ENCODE measurements at places on chromosomes 3 and 15.

GRCh38 chr3:47096959-47097358 is 67.0 kb downstream of the SETD2 start:
- DNase-seq, result no peak

DNA sequence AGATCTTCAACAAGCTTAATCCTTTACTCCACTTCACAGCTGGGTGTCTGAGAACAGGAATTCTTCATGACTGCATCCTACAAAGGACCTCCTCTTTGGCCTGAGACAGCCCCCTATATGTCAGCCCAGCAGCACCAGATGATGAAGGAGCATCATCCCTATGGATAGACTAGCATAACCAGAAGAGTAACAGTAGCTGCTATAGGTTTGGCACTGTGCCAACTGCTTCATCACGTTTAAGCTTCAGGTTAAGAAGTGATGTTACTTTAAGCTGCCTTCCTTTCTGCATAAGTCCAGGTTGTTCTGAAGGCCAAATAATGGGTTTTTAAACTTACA is 50.6 kb downstream of the CMSS1 start:
- DNase-seq, result no peak

DNA sequence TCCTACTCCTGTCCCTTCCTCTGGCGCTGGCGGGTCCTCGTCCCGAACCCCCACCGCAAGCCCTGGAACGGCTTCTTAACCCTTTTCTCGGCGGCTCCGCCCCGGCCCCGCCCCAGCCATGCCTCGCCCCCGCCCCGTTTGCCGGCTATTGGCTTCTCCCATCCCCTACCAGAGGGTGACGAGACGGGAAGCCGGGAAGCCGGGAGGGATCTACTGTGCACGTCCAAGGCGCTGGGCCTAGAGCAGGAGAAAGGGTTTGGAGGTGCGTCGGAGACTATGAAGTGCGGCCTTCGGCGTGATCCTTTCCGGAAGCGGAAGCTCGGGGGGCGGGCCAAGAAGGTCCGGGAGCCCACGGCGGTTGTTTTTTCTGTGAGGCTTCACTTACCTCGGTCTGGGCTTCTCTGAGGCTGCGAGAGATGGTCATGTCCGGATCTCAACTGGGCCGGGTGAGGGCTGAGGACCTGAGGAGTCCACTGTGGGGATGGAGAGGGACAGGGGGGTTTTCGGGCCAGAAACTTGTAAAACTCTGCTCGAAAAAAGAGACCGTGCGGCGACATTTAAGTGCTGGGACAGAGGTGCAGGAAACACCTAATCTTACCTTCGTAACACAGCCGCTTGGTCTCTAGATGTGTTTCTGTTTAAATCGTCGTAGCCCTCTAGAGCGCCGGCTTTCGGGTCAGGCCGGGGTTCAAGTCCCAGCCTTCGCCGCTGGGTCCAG is 21.4 kb downstream of the ROPN1B start:
- DNase-seq, result peak; percentile 53

DNA sequence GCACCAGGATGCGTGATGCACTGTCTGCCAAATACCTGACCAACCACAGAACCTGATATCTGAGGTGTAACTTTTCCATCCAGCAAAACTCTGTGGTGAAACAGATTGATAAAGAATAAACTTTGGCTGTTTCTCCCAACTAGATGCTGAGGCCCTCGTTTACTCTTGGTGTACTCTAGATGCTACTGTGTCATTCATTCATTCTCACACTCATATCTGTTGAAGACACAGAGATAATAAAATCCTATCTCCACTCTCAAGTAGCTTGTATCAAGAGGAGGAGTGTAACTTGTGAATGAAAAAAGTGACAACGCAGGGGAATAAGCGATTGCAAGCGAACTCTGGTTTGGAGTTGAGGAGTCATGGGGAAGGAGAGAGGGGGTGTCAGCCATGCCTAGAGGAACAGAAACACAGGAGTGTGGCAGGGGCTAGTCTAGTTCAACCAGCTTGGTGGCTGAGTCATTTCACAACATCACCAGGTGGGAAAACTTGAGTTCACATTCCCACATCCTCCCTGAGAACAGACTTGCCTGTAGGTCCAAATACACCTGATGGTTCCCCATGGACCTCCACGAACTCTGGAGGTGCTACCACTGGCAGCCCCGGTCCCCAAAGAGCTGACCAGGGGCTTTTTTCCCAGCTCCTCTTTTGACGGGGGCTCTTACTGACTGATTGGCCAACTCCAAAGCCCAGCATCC is 73.3 kb upstream of the SNRK start:
- no peak for DNase-seq

- DNase-seq, result no peak
Measured at GRCh38 chr15:82950746-82951370, 1.7 kb downstream of the HOMER2 start.

DNA sequence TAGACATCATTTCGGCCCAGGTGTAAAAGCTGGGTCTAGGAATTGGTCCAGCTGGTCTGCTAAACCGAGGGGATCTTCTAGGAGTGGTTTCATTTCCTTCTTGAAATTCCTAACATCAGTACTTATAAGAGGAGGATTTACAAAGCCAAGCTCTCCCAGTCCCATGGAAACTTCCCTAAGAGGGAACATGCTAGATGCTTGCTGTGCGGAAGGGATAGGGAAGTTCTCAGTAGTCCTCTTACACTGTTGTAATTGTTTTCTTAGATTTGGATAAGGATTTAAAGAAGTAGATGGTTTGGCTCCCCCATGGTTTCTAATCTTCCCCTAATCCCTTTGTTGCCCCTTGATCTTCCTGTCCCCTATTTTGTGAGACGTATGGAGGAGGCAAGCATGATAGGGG is 89.7 kb upstream of the XCR1 start:
- no peak for DNase-seq

GRCh38 chr3:112643621-112644240 is 2.8 kb upstream of the CCDC80 start:
- DNase-seq, result no peak

DNA sequence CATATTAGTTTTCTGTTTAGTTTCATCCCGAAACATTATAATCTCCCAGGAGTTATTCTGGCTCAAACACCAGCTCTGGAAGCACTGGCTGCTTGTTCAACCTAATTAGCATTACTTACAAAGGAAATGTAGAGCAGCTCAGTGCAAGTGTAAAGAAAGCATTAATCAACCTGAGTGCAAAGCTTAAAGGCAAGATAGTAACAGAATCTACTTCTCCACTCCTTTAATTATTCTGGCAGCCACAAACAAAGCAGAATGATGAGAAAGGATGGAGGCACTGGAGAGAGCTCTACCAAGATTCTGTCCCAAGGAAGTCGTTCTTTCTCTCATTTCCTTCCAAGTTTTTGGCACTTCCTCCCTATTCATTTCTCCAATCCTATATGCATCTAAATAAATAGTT is 1384.0 kb downstream of the ZPLD1 start:
- DNase-seq, result no peak

DNA sequence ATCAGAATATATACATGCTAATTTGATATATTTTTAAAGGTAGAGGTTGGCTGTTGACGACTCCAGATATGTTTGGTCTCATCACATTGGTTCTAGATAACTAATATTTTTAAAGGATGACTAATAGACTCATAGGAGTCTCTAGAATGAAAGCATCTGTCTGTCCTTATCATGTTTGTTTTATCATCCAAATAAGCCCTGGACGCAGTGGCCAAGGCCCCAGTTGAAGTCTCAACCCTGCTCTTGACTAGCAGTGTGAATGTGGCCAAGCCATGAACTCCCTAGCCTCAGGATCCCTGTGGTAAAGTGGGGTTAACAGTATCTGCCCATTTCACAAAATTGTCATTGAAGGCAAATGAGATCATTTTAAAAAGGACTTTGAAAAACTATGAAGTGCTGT is 53.6 kb downstream of the ABHD2 start:
- no peak for DNase-seq

DNA sequence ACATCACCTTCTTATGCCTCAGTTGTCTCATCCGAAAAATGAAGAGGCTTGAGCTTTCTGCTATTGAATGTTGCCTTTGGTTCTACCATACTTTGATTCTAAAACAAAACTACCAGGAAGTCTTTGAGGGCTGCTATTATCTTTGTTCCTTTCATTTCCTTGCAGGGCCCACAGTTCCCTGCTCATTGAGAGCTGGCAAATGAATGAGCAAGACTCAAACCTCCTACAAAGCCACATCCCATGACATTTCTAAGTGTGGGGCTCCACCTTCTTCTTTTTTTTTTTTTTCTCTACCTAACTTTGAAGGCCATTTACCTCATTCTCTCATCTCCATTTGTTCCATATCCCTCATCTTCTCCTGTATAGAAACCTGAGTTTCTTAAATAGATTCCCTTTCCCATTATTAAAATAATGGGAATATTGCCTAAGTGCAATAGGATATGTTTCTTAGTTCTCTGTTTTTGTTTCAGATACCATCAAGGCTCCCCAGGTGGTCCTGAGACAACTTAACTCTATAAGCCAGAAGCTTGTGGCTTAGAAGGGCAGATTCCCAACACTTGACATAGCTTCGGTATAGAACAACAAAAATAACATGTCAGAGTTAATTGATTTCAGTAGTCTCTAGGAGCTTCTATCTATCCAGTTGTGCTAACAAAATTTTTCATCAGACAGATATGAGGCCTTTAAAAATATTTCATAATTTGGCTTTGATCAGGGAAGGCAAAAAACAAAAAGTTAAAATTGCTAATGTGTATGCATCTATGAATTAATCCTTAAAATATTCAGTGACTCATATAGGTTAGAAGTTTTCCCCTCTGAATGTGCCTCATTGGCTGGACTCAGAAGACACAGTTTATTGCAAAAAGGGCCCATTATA is 951.6 kb downstream of the TUSC7 start:
- DNase-seq, result no peak

GRCh38 chr3:151410891-151411559 is 26.5 kb upstream of the P2RY12 start:
- no peak for DNase-seq

GRCh38 chr3:179321668-179322285 is 1.1 kb upstream of the ZNF639 start:
- no peak for DNase-seq

- no peak for DNase-seq
Measured at GRCh38 chr3:197730200-197730599, 6.5 kb downstream of the RUBCN start.

DNA sequence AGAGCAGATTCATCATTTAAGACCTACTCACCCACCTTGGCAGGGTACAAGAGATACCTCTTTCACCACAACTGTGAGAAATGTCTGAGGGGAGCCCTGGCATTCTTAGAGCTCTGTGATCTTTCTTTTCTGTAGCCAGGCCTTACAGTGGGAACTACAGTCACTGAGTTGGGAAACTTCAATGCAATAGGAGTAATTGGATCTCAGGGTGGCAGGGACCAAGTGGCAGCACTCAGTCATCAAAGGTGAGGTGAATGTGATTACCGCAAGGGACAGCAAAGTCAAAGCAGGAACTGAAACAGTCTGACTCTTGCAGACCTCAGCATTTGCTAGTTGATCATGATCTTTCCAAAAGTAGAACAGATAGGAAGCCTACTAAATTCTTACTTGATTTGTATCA is 7.2 kb upstream of the MCF2L2 start:
- no peak for DNase-seq

DNA sequence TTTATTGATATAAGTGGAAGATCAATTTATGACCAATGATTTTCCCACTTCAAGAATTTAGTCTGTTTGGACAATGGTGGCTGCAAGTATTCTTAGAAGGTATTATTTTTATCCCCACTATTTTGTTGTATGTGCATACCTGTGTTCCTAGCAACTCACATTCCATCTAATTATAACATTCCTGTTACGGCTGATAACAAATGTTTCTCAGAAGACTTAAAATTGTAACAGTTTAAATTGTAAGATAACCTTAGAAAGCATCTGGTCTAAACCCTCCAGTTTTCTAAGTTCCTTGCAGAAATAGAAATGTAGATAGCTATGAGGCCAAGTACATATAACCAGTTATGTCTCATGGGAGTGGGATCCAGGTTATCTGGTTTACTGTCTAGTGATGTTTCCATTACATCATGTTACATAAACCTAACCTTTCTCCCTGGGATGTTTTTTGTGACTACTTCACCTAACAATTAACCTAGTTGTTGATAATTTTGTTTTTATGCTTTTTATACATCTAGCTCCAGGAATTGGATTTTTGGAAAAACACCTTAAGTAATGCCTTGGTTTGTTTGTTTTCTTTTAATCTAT is 11.1 kb upstream of the MFN1 start:
- no peak for DNase-seq

GRCh38 chr3:185852635-185853034 is 27.8 kb upstream of the IGF2BP2 start:
- no peak for DNase-seq

DNA sequence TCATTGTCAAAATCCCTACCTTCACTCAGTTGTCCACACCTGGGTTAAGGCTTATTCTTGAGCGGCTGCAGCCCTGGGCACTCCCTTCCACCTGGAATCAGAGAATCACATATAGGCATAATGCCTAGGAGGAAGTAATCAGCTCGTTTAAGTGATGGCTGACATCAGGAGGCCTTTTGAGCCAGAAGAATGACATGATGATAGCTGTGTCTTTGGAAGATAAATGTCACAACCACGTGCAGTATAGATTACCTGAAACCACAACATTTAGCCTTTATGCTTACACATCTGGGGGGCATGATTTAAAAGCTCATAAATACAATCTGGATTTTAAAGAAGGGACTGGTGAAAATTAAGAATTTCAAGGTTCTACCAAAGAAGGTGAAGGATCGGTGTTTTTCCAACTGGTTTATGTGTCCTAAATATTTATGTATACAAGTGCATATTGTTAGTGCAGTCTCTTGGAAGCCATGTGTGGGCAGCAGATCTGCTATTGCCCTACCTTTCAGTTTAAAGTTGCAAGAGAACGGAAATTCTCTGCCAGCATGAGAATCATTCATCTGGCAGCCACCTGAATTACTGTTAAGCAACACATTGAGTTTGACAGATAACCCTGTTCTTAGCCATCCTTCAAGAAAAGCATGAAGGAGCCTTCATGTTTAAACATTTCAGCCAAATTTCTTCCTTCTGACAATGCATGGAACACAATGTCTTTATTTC is 163.4 kb upstream of the NR2E3 start:
- DNase-seq, result no peak

- DNase-seq, result no peak
Measured at GRCh38 chr3:62370858-62371719, 2.3 kb downstream of the FEZF2 start.

- DNase-seq, result no peak
Measured at GRCh38 chr3:150346981-150347863, 60.9 kb upstream of the TSC22D2 start.

DNA sequence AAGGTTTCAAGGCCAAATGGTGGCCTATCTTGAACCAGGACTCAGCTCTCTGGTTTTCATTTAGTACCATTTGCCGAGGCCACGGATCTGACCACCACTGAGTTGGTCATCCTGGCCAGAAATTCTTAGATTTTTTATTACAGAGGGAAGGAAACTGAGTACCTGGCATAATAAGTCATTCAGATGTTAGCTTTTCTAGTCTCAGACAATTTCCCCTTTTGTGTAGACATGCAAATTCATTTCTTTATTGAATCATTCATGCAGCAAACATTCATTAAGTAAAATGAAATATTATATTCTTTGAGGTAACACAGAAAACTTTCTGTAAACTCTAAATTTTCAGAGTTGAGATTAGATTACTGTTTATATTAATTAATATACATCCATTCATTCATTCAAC is 223.7 kb downstream of the PDCD6IP start:
- DNase-seq, result no peak
